T-helper 1 cell (primary cell): ENCODE measurements at places on chromosomes 1 and 21.

- DNase-seq: no peak
These were observed 5.3 kb downstream of the ANKRD65 start for GRCh38 chr1:1415751-1416150.

DNA sequence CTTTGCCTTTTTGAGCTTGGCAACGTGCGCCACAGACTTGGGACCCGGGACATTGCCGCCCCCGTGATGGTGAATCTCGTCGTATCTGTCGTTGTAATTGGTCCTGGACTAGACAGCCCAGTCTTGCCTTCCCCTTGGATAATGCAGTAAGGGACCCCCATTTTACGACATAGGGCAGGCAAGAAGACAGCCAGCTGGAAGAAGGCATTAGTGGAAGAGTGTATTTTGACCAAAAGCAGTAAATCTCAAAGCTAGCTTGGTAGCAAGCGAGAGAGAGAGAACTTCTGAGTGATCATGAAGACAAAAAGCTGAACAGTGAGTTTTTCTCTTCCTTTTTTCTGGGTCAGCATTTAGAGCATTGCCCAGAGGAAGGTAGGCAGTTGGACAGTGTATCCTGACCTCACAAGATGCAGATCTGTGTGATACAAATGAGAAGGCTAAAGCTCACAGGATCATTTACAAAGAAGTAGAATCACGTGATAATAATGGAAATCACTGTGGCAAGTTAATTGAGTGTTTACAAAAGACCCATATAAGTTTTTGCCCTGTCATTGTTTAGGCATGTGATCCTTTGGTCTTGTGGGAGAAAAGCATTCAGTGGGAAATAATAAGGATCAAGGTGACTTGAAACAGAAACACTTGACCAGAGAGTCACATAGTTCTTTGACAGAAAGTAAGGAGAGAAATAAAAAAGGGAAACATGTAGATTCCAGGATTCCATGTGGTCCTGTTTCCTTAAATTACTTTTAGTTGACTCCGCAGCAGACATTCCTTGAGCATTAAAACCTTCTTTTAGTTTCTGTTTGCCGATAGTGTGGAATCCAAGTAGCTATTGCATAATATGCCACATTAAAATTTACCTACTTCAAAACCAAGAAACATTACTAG is 66.3 kb downstream of the CNST start:
- no peak for DNase-seq

GRCh38 chr1:23184212-23184934 is 15.7 kb upstream of the LUZP1 start:
- DNase-seq: peak; percentile 24

GRCh38 chr21:31988492-31989290 is 115.9 kb downstream of the HUNK start:
- no peak for DNase-seq

- no peak for DNase-seq
These were observed 910 bp downstream of the LCE3A start for GRCh38 chr1:152621993-152622392.
